NK-92 treated with Interleukin-12 subunit alpha and Interleukin-12 subunit beta, amount 100 ng/mL, for 24 hours (cell line): ENCODE measurements at places on chromosomes 12 and 14.

- DNase-seq: no peak
Measured at GRCh38 chr14:99925471-99925870, 132.3 kb downstream of the EML1 start.

GRCh38 chr12:101695706-101696105 lies 1.7 kb upstream of the CHPT1 start:
- DNase-seq: no peak

DNA sequence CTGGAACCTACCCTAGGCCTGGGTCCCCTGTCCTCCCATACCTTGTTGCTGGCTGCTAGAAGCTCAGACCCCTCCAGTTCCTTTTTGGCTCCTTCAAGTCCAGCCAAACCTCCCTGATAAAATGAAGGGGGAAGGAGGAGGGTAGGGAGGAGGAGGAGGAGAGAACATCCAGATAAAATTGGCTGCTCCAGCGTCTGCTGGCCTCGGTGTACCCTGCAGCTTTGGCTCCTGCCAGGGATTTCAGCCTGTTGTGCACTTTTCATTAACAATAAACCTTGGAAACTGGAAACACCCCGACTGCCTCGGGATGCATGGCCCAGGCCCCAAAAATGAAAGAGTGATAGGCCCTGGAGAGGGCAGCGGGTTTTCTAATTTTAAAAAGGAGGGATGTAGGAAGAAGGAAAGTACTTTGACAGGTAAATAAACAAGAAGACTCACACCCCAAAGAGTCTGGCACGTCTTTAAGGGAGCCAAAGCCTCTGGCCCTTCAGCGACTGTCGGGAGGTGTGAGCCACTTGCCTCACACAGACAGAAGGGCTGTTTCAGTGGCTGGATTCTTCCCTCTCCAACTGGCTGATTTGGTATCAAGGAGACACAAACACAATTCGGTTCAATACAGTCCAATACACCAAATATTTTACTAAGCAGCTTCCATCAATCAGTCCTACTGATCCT lies 49.8 kb downstream of the NUAK1 start:
- no peak for DNase-seq

DNA sequence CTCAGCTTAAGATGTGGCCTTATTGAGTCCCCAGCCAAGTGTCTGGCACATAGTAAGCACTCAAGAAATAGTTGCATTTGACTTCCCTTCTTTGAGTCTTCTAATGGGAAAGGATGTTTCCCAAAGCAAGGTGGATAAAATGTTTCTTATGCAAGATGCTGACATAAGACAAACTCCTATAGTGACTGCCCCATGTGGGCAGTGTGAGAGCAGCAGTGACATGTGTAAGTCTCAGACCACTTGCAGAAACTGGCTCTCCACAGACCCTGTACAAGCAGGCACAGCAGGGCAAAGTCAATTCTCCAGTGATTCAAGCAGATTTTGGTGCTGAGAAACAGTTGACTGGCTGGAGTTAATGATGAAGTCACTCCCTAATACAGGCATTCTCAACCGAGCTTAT lies 255.3 kb downstream of the ANO2 start:
- no peak for DNase-seq

DNA sequence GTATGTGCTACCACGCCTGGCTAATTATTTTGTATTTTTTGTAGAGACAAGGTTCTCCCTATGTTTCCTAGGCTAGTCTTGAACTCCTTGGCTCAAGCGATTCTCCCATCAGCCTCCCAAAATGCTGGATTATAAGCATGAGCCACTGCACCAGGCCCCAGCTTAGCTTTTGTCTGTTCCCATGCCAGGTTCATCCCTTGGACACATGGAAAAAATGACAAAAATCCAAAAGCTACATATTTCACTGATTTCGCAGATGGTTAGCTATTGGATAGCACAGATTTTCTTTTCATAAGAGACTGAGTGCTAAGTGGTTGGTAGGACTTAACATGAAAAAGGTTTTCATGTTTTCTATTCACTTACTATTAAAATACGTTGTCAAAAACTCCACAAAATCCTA lies 286.6 kb upstream of the KITLG start:
- no peak for DNase-seq

DNA sequence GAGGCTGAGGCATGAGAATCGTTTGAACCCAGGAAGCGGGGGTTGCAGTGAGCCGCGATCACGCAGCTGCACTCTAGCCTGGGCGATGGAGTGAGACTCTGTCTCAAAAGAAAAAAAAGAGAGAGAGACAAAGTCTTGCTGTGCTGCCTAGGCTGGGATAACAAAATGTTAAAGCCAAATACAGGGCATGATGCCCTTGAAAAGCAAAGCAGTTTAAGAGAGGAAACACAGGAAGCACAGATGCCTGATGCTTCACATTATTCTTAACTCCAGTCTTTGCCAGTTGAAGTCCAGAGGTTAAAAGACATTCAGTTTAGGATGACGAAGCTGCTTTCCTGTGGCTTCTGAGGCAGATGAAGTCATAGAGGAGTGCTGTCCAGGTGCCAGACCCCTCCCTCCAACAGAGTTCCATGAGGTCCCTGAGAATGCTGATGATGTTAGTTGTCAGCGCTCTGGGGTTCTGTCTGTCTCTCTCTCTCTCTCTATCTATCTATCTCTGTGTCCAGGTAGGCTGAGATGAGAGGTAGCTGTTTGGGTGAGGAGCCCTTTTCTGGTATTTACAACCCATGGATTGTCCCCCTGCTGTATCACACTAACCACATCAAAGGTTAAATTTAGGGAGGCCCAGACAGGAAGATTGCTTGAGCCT lies 4.9 kb upstream of the MRPL52 start:
- no peak for DNase-seq

- no peak for DNase-seq
Measured at GRCh38 chr14:88352698-88353097, 29.6 kb upstream of the KCNK10 start.

DNA sequence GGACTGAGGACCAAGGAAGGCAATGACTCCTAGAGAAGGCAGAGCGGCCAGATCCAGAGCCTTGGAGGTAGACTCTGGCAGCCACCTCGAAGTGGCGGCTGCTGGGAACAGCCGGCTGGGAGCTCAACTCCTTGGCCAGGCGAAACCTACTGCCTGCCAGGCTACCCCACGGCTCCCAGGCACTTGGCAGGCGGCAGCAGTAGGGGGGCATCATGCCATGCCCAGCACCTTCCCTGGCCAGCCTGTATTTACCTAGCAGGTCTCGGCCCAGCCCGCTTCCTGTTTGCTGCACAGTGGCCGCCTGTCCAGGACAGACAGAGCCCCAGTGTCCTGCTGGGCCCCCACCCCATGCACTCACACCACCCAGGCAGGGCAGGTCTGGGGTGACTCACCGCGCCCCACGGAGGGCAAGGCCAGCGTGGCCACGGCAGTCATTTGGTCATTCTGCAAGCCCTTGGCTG lies 10.2 kb downstream of the TRPV4 start:
- DNase-seq: no peak

- no peak for DNase-seq
Measured at GRCh38 chr12:85874031-85874461, at the start of gene NTS. NTS (plus strand) TSS chr12:85874295; CDS start chr12:85874404, 109 bp downstream.

GRCh38 chr12:129779033-129779432 lies 124.8 kb downstream of the TMEM132D start:
- no peak for DNase-seq

DNA sequence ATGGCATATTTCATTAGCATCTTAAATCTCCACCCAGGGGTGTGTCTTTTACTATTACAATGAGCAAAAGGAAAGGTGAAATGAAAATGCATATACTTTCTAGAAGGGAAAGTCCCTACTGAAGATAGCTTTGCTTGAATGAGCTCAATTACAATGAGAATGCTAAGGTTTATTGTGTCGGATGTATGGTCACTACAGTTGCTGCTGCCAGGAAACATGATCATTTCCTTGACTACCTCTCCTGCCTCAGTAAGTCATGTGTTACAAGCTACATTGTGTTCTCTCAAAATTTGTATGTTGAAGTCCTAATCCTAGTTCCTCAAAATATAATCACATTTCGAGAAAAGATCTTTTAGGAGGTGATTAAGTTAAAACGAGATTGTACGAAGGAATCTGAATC lies 322.2 kb downstream of the MDGA2 start:
- DNase-seq: no peak

GRCh38 chr14:68658029-68658509 lies 134.8 kb downstream of the ZFP36L1 start:
- DNase-seq: no peak

DNA sequence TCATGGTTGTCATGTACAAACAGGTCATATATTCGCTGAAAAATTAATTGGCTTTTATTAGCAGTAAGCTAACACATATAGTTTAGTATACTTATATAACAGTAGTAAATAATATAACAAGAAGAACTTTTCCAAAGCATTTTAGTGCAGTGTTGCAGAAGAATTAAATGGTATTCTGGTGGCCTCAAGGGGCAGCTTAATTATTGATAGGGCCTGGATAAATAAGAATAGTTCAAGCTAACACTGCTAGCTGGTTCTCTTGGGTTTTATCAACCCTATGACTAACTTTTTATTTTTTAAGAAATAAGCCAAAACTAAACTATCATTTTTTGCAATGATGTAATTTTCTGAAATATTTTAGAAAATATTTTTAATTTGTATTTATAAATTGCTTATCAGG lies 152.1 kb downstream of the SRGAP1 start:
- DNase-seq: no peak
